8988T (cell line): ENCODE measurements at places on chromosomes 6 and 20.

DNA sequence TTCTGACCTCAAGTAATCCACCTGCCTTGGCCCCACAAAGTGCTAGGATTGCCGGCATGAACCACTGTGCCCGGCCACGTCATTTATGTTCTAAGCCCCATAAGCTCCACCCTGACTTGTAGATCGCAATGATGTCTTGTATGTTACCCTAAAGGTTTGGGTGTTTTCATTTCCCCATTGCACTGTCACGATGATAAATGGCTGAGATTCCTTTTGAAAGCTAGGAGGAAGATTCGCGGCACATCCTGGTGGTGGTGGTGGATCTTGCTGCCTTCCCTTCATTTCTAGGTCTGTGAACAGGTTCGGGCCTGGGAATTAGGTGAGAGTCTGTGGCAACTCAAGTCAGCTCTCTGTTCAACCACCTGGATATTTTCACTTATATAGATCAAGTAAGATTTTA is 28.3 kb downstream of the MUC22 start:
- DNase-seq = no peak

GRCh38 chr6:168574699-168575195 is 133.8 kb downstream of the SMOC2 start:
- no peak for DNase-seq

GRCh38 chr20:51199920-51200319 is 177.0 kb upstream of the KCNG1 start:
- DNase-seq = no peak

DNA sequence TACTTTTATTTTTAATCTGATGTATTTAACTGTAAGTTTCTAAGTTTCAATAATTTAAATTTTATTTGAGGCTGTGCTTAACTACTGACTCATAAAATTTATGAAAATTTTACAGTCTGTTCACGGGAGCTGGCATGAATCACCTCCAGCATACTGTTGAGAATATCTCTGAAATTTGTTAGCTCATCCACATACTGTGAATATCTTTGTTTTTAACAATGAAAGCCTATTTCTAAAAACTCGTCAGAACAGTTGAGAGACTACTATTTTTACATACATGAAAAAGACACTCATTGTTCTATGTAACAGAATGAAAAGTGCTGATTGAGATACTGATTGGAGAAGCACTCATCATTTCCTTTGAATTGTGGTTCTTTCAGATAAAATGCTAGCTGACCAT is 749.3 kb downstream of the TENT5A start:
- no peak for DNase-seq

GRCh38 chr6:135228486-135228885 is 47.4 kb downstream of the MYB start:
- DNase-seq = no peak

DNA sequence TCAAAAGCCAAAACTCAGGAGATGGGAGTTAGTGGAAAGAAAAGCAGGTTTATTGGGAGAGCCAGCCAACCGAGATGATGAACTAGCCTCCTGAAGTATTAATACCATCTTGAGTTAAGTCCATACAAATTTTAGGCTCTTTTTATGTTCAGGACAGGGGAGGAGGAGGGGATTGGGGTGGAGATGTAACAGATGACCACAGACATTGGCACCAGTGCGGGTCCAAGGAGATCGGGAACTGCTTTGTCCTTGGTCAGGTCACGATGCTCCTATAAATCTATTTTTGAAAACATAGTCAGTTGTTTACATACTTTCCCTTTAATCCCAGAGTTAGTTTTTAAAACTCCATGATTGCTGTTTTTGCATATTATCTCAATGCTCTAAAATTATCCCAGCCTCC is 219.6 kb downstream of the ANKRD60 start:
- DNase-seq = no peak

GRCh38 chr6:162626869-162627268 is 100.7 kb downstream of the PRKN start:
- no peak for DNase-seq

- DNase-seq = no peak
Measured at GRCh38 chr6:36546308-36546919, 865 bp downstream of the STK38 start.

- no peak for DNase-seq
Measured at GRCh38 chr6:31559958-31560696, 12.0 kb upstream of the LTA start.
